ENCODE measurements at places on chromosomes 5 and 9. TPM values are rescaled to one million over a fixed set of nuclear protein-coding genes. Genes with fewer than 3 reads are reported as not detected.

DNA sequence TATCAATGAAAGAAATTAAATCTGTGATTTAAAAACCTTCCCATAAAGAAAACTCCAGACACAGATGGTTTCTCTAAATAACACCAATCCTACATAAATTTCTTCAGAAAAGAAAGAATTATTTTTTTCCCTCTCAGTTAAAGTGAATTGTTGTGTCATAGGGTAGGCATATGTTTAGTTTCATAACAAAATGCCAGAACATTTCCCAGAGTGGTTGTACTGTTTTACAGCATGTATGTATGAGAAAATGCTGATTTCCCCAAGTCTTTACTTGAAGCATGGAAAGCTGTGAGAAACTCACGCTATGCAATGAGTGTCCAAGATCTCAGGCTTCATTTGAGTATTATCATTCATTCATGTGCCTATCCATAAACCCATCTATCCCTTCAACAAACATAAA lies 582.5 kb downstream of the ELAVL2 start:
- DNase-seq: no peak

DNA sequence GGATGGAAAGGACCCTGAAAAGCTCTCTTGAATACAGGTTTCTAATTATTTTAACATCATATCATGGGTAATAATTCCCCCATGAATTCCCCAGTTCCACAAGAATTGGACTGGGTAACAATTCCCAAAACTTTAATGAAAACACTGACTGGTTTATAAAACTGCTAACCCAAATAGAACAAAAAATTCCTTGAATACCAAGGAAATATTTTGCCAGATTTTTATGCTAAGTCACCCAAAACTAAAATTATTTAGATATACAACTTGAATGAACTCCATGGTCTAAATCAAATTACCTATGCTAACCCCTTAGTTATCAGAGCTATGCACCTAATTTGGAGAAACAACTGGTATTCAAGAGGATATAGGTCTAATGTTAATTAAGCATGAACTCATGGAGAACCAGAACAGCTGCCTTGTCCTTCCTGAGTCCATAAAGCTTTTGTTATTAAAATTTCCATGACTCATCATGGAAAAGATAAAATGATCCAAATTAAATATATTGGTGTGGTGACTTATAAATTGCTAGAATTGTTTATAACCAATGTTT lies 164.9 kb upstream of the TUT7 start:
- DNase-seq: no peak

GRCh38 chr5:476102-476813 lies 33.3 kb downstream of the EXOC3 start:
- DNase-seq: no peak

The RAB14 gene
- 64.0 TPM for total RNA-seq

DNA sequence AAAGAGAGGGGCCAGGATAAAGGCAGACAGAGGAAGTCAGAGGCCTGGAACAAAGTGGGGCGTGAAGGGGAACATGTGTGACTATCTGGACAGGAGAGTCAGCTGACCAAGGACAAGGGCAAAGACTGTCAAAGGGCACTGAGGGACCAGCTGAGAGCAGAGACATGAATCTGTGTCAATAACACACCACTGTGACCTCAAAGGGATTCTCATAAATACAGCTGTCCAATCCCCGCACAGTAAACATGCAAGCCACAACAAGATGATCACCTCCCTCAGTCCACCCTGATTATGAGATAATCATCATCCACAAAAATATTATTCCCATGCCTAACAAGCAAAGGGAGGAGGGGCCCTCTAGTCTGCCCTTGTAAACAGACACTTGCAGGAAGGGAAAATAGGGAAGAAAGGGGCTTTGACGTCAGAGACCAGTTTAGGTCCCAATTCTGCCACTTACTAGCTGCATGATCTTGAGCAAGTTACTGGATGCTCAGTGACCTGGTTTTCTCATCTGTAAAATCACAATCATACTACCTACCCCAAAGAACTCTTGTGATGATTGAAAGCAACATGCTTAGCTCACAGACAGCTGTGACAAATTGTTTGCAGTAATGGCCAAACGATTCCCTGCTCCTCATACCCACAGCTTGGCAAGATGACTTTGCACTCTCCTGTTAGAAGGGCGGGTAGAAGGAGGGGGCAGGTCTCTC lies 41.8 kb downstream of the RAPGEF1 start:
- DNase-seq: no peak

The HIGD2A gene
- 79.3 TPM for total RNA-seq

DNA sequence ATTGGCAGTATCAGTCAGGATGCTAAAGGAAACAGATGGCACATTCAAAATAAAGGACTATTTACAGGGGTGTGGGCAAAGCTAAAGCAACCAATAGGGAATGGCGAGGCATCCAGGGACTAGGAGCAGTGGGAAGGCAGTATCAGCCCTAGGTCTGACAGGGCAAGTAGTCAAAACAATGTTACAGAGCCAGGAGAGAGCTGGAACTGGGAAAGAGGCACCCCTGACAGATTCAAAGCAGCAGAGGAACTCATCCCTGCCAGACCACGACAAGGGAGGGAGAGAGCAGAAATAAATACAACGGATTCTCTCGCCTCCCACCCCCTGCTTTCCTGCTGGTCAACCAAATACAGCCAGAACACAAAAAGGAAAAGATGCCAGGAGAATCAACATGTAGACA lies 371.5 kb downstream of the NR2F1-AS1 start:
- no peak for DNase-seq

The CDC25C gene
- 1.9 TPM for total RNA-seq

The PRPF4 gene
- 21.0 TPM for total RNA-seq

DNA sequence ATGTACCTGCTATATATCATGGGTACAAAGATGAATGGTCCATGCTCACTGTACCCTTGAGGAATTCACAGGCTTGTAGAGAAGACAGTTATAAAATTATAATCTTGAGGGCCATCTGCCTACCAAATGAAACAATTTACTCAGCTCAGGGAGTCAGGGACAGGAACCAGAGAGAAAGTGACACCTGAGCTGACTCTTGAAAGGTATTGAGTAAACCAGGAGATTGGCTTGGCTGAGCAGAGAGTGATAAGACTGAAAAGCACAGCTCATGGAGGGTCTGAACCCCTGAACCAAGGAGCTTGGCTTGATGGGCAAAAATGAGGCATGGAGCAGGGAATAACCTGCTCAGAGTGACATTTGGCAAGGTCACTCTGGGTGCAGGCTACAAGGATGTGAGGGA lies 147.3 kb downstream of the FAM114A2 start:
- no peak for DNase-seq

The S1PR3 gene
- total RNA-seq: 2.1 TPM

The PCDHB16 gene
- 10.8 TPM for total RNA-seq

DNA sequence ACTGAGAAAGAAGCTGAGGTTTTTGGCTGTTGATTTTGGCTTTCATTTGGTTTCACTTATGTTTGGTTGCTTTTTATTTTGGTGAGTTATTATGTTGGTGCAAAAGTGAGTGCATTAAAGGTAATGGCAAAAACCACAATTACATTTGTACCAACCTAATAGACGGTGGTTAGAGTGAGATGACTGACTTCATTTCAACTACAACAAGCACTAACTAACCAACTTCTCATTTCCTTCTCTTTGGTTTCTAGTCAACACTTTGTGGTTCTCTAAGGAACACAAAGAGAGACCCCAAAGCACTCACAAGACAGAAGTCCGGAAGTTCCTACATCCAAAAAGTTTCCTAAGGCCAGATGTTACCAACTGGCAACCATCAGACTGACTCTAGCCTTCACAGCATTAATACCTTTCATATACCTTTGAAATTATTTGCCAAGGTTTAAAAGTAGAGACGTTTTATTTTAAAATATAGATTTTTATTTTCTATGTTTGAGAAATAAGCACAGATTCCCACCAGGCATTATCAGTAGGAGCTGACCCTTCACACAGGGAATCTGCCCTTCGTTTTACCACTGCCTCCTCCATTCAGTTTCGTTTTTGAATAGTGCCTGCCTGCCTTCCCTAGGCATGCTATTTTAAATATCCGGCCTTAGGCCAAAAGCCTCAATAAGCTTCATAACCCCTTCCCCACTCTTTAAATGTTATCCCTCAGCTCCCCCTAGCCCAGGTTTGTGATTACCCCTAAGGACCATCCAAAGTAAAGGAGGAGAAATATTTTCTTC lies 301.1 kb upstream of the PTGER4 start:
- DNase-seq: no peak

The COL15A1 gene
- 0.81 TPM for total RNA-seq

DNA sequence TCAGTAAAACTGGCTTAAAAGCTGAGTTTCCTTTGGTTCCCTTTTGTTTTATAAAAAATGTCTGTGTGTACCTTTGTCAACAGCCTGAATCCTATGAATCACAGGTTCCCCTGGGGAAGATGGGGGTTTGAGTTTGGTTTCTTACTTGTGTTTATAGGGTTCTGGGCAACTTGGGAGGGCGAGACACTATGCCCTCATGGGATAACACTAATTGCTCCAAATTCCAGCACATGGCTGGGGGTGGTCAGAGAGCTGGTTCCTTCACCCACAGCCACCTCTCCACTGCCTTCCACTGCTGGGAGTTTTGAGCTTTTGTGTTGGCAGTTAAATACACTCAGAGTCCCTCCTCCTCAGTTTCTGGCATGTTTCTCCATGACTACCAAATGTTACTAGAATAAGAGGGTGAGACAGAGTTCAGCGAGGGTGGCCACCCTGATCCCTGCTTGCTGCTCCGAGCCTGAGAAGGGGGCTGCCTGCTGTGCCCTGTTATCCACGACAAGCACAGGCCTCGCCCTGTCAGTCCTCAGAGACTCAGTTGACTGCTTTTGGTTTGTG lies 83.0 kb upstream of the EPB41L4B start:
- no peak for DNase-seq

GRCh38 chr9:127450243-127450760 lies 904 bp downstream of the RPL12 start:
- DNase-seq: no peak

The LCN10 gene
- not detected for total RNA-seq

The GCNT4 gene
- 2.1 TPM for total RNA-seq

DNA sequence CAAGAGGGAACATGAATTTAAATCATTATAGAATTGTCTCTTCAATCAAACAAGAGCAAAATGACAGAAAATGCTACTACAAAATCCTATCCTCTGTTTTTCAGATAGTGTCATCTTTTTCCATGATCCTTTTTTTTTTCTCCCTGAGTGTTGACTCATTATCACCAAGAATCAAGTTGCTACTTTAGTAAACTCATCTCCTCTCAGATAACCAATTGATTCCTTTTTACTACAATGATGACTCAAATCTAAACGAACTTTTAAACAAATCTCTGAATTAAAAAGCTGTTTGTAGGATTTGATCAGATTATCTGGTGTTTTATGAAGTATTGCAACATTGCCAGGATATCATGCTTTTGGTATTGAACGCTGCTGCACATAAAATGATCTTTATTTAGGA lies 23.9 kb upstream of the IL7R start:
- no peak for DNase-seq

GRCh38 chr9:104836767-104837166 lies 72.8 kb downstream of the NIPSNAP3B start:
- no peak for DNase-seq

DNA sequence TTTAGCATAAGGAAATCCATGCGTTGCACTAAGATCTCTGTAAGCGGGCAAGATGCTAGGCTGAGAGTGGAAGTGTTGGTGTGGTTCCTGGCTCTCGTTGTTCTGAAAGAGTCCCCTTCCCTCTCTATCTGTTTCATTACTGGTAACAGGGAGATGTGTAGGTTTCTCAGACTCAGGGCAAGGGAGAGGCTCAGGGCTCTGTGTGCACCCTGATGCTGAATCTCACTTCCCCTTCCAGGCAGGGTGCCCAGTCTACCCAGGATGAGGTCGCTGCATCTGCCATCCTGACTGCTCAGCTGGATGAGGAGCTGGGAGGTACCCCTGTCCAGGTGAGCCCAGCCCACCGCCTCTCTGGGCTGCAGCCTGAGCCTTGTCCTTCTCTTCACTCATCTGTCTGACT lies 45.7 kb downstream of the STOM start:
- DNase-seq: no peak

DNA sequence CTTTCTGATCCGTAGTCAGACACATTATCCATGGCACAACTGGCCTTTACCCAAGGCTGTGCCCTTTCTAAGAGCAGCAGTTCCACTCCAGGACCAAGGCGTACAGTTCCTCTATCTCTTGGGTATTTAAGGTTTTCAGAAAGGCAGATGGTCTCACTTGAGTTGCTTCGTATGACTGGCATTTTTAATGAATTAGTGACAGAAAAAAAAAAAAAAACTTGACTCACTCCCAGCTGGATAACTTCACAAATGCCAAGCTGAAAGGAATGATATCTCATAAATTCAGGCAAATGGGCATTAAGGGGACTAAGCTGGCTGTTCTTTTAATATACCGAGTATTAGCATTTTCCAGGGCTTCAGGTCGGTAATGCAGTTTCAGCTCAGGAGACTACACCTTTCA lies 60.7 kb downstream of the SLC24A2 start:
- DNase-seq: no peak

DNA sequence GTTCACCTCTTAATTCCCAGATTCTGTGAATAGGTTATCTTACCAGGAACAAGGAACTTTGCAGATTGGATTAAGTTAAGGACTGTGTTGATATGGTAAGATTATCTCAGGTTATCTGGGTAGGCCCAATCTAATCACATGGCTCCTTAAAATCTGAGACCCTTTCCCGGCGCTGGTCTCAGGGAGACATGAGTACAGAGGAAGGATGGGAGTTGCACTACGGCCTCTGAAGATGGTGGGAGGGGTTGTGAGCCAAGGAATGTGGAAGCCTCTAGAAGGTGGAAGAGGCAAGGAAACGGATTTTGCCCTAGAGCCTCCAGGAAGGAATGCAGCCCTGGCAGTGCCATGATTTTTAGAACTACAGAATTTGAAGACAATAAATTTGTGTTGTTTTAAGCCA lies 95.1 kb downstream of the AK8 start:
- DNase-seq: peak; percentile 59

DNA sequence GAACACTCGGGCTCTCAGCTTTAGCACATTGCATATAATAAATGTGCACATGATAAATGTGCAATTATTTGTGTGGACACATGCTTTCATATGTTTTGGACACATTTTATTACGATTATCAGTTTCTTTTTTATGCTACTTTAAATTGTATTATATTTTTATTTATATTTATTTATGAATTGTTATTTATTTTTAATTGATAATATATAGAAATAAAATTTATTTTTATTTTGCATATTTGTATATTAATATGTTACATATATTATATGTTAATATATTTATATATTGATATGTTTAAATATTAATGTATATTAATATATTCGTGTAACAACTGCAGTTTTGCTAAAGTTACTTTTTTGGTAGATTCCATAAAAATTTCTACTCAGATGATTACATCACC lies 454.8 kb upstream of the CDH10 start:
- DNase-seq: no peak

The BRINP1 gene
- 0.16 TPM for total RNA-seq

DNA sequence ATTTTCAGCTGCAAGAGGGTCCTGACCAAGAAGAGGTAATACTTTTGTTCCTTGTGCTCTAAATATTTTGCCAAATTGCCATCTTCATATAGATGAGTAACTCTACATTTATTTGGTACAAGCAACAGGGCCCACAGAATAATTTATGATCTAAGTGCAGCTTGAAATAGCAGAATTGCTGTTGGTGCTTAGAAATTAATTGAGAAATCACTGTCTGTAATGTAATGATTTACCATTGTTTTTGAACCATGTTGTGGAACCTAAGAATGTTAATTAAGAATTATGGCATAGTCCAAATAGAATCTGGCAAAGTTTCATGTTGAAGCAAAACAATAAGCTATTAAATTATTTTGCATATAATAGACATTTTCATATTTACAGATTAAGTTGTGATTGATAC lies 44.8 kb upstream of the NUDT12 start:
- no peak for DNase-seq

The EGFLAM gene
- not detected for total RNA-seq

The OGN gene
- 3.9 TPM for total RNA-seq

GRCh38 chr5:61306531-61307131 lies 25.4 kb upstream of the ZSWIM6 start:
- DNase-seq: no peak

The NME5 gene
- total RNA-seq: 1.7 TPM

Data from osteocyte (in vitro differentiated cells).